ENCODE measurements at places on chromosomes 7 and 10.
A peak's percentile ranks its signal among the peaks of the same experiment; 100 is the strongest.

DNA sequence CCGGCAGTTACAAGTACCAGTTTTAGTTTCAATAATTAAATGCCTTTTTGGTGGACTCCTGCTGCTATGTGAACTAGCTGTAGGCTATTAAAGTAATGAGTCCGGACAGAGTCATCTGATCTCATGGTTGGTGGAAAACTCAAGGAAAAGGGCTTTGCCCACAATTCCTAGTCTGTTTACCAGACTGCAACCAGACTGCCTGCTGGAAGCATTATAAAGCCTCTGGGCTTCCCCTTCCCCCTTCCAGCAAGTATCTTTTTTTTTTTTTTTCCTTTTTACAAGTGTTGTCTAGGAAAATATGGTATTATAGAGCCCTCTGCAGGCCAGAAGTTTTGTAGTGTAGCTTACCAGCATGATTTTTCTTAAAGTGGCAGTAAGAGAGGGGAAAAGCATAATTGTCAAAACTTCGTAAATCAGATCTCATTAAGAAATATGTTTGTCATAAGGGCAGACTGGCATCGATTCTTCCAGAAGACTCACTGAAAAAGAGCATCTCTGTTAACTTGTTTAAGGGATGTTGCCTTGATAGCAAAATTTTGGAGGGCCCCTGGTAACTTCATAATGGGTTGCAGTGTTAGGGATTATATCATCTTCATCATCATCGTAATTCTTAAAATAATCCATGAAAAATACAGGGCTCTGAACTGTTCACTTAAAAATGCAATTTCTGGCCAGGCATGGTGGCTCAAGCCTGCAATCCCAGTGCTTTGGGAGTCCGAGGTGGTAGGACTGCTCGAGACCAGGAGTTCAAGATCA lies 181.3 kb downstream of the TAX1BP1 start:
- peak; percentile 65 for DNase-seq

DNA sequence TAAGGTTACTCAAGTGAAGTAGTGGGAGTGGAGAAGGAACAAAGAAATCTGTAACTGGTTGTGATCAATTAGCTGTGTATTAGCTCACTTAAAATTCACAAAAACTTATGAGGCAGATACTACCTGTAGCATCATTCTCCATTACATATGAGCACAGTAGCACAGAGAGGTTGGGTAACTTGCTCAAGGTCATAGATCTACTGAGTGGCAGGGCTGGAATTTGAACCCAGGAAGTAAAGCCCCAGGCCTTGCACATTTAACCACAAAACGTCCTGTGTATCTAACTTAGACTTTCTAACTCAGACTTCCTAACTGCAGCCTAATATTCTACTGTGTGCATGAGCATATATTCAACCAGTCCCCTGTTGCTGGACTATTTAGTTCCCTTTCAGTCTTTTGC lies 5.6 kb upstream of the SLF2 start:
- DNase-seq = no peak

DNA sequence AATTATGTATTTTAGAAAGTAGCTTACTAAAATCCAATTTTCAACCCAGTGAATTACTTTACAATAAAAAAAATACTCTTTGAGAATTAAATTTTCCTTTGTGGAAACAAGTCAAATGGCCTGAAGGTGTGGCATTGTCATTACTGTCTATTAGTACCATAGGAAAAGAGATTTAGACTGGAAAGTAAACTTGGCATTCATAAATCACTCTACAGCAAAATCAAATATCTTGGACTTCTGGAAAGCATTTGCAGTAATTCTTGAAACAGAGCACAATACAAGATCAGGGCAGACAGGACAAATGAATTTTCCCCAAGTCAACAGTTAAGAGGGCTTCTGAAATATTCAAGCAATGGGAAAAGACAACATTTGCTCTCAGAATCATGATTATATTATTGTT lies 28.0 kb upstream of the SEMA3C start:
- no peak for DNase-seq

- DNase-seq = no peak
Observed at GRCh38 chr7:65444205-65444842, 70.7 kb downstream of the ZNF92 start.

DNA sequence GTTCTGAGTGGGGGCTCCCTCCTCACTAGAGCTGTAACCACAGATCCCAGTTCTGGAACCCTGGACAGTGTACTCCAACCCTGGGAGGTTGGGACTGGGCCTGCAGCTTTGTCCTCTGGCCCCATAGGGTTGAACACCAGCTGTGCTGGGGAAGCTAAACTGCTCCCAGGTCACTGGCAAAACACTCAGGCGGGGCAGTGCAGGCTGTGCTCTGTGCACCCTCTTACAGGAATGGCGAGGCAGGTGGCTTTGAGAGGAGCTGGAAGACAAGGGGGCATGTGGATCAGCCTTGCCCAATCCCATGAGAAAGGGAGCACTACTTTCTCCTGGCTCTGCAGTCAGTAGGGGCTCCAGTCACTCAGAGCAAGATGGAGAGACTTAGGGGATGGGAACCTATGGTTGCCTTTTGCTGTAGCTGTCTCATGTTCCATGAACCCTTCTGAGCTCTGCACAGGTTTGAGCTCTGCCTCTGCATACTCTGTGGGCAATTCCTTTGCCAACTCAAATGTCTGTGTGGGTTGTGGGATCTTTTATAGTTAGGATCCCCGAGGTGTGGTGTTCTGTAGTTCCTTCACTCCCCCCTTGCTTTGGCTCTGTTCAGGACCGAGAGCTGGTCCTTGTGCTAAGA lies 90.7 kb downstream of the SLC25A40 start:
- no peak for DNase-seq

DNA sequence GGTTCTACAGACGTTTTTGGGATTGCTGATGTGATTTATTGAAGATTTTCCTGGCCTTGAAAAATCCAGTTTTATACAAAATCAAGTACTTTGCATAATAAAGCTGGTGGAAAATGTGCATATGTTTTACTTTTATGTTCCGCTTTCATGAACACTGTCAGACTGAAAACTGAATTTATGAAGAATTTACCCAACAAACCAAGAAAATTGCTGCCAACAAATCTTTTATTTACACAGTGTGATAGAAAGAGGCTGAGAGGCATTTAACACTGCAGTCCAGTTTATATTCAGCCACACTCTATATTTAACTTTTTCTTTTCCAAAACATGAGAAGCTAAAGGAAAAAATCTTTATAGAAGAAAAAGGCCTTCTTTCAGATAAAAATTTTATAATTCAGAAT lies 35.4 kb upstream of the RSU1 start:
- no peak for DNase-seq

- no peak for DNase-seq
Observed at GRCh38 chr7:2720024-2720423, 32.0 kb downstream of the AMZ1 start.

- DNase-seq = peak; percentile 41
Observed at GRCh38 chr10:29746080-29746797, 111.5 kb upstream of the SVIL start.

GRCh38 chr10:18566177-18566576 lies 85.2 kb downstream of the NSUN6 start:
- no peak for DNase-seq

GRCh38 chr10:405648-406047 lies 270.4 kb downstream of the ZMYND11 start:
- no peak for DNase-seq

DNA sequence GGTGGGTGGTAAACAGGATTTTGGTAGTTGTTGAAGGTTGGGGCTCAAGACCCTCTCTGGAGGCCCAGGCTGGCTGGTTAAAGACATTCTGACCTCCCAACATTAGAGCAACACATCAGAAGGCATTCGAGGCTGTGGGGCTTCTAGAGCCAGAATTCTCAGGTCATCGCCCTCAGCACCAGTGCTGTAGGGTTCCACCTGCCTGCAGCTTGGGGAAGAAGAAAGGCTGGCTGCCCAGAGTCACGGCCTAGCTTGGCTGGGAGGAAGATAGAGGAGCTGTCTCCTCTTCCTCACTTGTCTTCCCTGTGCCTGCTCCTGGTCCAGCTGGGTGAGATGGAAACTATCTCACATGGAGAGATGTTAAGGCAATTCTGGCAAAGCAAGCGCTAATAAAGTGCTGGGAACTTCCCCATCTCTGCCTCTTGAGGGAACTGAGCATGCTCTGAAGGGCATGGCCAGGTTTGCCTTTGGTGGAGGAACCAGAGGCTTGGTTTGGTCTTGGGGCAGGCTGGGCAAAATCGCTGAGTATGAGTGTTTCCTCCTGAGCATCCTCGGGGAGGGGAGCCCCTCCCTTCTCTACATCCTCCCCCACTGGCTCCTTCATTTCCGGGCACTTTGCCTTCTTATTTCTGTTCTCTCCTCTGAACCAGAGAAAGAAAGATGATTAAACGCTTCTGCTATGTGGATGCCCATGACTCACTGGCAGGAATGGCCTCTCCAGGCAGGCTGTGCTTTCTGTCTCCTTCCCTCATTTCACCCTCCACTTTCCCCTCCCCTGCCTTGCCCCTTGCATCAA lies 509.0 kb upstream of the PODXL start:
- DNase-seq = peak; percentile 52

GRCh38 chr7:140714331-140715040 lies 18.0 kb downstream of the NDUFB2 start:
- no peak for DNase-seq

DNA sequence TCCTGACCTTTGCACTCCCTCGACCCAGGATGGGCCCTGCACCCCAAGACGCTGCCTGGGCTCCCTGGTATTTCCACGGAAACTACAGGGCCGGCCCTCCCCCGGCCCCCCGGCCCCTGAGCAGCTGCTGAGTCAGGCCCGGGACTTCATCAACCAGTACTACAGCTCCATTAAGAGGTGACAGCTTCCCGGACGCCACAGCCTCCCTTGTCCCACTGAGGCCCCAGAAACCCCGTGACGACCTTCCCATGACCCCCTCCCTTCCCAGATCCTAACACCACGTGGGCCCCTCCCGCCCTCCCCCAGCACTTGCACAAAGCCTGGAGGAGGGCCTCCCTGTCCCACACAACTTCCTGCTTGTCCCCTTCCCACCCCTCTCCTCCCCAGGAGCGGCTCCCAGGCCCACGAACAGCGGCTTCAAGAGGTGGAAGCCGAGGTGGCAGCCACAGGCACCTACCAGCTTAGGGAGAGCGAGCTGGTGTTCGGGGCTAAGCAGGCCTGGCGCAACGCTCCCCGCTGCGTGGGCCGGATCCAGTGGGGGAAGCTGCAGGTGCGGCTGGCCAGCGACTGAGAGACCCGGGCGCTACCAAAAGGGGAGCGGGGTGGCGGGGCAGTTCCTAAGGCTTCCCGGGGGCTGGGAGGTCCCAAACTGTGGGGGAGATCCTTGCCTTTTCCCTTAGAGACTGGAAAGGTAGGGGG lies 5.7 kb downstream of the NOS3 start:
- no peak for DNase-seq

GRCh38 chr10:131556897-131557495 lies 245.5 kb upstream of the TCERG1L start:
- DNase-seq = peak; percentile 7

GRCh38 chr7:108838198-108838597 lies 268.5 kb downstream of the DNAJB9 start:
- no peak for DNase-seq

DNA sequence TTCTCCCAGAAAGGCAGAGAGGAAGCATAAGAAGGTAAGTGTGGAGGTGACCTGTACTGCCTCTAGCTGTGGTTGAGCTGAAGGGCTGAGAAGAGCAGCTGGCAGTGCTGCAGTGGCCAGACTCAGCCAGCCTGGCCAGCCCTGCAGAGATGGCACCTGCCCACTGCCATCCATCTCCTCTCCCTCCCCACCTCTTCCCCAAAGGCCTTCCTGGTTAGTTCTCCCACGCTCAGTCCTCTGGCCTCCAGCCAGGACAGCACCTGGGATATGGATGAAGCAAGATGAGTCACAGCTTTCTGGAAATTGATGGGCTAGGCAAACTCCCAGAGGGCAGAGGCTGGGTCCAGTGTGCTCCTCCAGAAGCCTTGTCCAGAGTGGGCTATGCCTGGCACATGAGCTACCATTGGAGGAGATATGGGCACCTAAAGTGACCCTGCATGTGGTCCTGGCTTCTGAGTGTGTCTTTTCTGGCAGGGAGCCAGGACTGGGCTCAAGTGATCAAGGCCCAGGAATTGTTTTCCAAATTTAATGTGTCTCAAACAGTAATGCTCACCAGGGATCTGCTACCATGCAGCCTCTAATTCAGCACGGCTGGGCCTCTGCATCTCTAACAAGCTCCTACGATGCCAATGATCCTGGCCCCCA lies 81.0 kb upstream of the CACUL1 start:
- no peak for DNase-seq

- no peak for DNase-seq
Observed at GRCh38 chr10:79106256-79107050, 37.7 kb downstream of the ZMIZ1 start.

GRCh38 chr7:82091126-82091684 lies 321.4 kb upstream of the HGF start:
- DNase-seq = no peak

DNA sequence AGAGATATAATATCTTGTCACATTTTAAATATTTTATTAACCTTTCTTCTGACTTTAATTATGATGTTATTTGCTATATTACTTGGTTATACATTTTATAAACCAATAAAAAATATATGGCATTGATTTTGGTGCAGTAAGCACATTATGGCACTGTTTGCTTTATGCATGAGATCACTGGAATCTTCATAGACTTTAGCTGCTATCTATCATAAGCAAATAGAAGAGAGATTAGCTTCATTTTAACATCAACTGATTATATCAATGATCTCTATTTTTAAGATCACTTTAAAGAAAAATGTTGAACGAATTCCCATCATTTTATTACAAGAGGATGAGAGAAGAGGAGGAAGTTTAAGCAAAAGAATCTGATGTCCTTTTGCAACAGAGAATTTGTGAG lies 58.6 kb upstream of the CDK1 start:
- DNase-seq = no peak

GRCh38 chr10:101840741-101841453 lies 2.7 kb downstream of the KCNIP2 start:
- peak; percentile 91 for DNase-seq

DNA sequence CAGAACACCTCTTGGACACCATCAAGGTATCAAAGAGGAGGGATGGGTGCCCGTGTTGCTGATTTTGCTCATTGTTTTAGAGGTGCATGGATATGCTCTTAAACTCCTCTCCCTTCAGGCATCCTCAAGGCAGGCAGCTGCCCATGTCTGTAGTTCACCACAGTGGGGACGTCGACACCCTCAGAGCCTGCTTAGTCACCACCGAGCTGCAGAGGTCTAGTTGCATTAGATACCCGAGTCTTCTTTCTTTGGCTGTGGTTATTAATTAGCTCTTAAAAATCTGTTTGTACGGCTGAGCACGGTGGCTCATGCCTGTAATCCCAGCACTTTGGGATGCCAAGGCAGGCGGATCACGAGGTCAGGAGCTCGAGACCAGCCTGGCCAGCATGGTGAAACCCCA lies 24.7 kb upstream of the TSPAN13 start:
- no peak for DNase-seq

GRCh38 chr7:22189230-22189629 lies 167.7 kb downstream of the RAPGEF5 start:
- no peak for DNase-seq

- DNase-seq = no peak
Observed at GRCh38 chr10:63544418-63544817, 23.2 kb downstream of the REEP3 start.

GRCh38 chr10:124650820-124651401 lies 93.3 kb downstream of the FAM53B start:
- DNase-seq = no peak

Data from femur (tissue), 1 donor.